Fibroblast of the conjunctiva (primary cell): ENCODE measurements at places on chromosomes 7 and 10.
A peak's percentile ranks its signal among the peaks of the same experiment; 100 is the strongest.

DNA sequence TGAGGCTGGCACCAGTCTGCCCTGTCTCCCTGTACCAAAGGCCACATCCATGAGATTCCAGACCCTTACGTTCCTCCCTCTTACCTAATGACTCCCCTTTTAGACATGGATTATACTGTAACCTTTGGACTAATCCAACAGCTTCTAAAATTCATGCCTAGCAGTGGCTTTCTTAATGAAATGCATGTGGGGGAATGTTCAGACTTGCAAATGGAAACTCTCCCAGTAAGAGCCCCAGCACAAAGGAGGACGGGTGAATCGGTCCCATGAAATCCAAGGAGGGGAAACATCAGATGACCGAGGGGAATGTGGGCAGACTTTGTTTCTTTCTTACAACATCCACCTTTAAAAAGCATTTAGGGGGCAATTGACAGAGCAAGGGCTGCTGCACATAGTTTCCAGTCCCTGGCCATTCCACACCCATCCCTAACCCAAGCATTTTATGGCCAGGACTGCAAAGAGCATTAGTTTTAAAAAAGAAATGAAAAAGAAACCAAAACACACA lies 71.5 kb downstream of the COL13A1 start:
- no peak for DNase-seq

GRCh38 chr7:69676247-69676646 lies 78.0 kb downstream of the AUTS2 start:
- DNase-seq = no peak

GRCh38 chr7:43577485-43577951 lies 5.4 kb upstream of the STK17A start:
- no peak for DNase-seq

DNA sequence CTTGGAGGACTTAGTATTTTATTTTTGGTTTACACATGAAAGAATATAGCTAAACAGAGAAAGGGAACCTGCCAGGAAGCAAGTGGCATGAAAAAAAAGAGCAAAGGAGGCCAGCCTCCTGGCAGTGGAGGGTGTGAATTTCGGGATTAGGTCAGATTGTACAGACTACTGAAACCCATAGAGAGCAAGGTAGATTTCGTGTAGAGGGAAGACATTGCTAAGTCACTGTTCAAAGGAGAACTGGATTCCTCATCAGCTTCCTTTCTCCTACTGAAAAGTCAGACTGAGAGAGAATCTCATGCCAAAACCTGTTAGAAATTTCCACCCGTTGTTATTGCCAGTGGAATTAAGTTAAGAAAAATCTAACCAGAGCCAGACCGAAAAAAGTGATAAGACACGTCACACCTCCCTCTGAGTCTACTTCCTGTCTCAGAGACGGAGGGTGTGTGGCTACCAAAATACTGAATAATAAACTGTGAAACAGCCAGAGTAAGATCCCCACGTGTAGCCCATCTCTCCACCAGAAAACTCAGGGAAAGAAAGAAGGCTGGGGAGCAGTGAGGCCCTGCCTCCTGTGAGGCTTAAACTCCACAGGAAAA lies 118.8 kb downstream of the SKIDA1 start:
- DNase-seq = no peak

GRCh38 chr10:59621771-59622170 lies 87.9 kb downstream of the SLC16A9 start:
- no peak for DNase-seq

- no peak for DNase-seq
Observed at GRCh38 chr7:507623-508300, 11.9 kb downstream of the PDGFA start.

DNA sequence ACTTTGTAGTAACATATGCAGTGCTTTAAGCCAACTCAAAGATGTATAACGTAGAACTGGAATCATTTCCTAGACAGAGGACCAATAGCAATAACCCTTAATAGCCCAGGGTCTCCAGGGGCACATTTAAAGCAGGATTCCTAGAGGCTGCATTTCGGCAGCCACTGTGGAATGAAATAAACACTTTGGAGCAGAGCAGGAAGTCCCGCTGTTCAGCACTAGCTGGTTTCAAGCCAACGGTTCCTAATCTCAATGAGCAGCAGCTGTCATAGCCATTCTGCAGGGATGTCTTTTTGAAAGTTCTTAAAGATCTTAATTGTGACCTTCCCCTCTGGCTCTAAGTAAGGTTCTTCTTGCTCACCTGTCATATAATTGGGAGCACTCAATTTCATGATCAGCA lies 18.4 kb upstream of the MACROH2A2 start:
- no peak for DNase-seq

DNA sequence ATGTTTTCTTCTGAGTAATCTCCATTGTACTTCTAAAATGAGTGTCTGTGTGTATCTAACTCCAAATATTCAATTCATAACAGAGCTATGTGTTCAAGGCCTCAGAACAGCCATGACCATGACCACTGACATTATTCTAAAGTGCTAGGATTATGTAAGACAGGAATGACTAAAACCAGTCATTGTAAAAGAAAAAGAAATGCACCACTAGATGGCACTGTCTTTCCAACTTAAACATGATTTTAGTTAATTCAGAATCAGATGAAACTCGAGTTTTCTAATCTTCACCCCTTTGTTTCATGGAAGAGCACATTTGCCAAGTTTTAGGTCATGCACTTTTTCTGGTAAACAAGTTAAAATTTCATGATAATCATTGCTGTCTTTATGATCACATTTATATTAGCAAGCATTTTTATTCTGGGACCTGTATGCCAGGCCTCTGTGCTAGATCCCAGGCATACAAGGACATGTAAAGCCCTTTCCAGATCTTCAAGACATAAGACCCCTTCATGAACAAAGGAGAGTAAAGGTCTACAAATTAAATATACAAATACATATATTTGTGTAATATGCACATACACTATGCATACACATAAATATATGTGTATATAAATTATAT lies 26.1 kb upstream of the RSU1 start:
- DNase-seq = peak; percentile 68

DNA sequence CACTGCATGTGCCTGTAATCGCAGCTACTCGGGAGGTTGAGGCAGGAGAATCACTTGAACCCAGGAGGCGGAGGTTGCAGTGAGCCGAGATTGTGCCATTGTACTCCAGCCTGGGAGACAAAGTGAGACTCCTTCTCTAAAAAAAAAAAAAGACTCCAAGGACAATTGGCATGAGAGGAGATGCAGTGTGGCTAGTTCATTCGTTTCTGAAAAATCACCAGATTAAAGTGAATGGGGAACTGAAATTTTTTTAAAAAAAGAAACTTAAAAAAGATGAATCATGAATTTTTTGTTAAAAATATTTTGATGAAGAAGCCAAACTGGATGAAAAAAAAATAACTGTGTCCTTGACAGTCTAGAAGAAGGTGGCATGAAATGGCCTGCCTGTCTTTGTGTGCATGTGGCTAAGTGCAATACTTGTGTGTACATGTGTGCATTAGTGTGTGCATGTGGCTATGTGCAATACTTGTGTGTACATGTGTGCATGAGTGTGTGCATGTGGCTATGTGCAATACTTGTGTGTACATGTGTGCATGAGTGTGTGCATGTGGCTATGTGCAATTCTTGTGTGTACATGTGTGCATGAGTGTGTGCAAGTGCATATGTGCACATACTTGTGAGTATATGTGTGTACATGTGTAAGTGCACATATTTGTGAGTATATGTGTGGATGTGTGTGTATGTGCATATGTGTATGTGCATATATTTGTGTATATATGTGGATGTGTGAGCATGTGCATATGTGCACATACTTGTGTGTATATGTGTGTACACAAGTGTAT lies 391.7 kb upstream of the KLF6 start:
- DNase-seq = no peak

GRCh38 chr10:58367069-58367468 lies 18.1 kb upstream of the TFAM start:
- DNase-seq = no peak

DNA sequence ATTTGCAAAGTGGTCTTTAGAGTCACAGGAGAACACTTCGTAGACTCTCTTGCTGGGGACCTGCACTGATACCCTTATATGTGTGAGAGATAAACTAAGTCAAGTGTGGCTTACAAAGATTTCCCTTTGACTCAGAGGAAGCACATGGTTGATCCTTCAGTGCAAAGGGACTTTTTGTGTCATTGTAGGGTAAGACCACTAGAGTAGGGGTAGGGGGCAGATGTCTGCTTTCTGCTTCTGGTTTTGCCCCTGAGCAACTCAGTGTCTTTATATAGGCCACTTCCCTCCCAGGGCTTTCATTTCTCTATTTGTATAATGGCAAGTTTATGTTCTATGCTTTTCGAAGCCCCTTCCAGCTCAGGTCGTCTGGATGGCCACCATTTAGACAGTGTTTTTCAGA lies 281.7 kb downstream of the SORCS3 start:
- no peak for DNase-seq

DNA sequence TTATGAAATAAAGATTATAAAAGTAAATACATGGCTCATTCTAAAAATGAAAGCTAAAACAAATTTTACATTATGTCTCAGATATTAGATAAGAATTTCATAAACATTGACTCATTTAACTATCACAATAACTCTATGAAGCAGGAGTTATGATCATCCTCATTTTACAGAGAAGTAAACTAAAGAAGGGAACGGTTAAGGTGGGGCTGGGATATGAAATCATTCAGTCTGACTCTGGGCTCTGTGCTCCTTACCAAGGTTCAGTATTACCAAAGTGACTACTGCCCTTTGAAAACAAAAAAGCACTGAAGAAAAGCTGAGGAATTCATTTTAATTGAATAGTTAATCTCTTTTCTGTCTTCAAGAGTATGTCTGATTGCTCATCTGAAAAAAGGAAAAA lies 22.1 kb upstream of the CUBN start:
- DNase-seq = no peak

DNA sequence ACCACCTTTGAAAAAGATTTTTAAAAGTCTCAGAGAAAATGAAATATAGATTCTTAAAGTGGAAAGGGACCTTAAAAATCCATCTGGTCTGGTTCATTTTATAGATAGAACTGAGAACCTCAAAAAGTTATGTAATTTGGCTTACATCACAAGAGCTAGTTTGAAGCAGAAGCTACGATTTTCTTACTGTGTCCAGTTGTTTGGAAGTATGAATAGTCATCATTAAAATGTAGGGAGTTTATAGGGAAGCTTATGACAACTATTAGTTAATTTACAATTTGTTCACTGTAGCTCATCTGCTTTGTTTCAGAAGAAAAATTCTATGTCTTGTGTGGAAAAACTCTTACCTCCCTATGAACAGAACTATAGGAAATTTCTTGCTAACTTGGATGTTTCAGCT lies 26.9 kb downstream of the ZEB1 start:
- no peak for DNase-seq

DNA sequence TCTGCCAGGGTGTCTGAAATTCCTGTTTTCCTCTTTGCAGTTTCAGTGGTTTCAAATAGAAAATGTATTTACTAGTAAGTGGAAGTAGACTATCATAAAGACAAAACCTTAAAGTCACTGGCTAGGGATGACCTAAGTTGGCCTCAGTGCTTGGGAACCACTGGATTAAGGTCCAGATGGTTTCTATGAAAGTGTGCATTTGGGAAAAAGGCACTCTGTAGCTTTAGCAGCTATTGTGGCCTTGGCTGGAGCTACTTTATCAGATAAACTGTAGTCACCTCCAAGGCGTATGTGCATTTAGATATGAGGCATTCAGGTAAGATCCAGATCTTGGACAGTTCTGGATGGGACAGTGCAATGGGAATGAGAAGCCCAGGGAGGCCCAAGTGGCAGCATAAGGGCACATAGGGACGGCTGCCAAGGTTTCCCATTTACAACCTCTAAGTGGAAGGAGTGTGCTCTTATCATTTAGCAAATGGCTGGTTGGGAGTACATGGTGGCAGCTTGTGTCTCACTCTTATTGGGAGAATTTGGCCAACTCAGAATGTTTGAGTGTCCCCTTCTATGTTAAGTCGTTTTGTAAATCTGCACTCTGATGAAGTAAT lies 185.6 kb downstream of the LRMDA start:
- DNase-seq = no peak
